CD4-positive, alpha-beta T cell treated with Interleukin-4 for 4 hours (primary cell): ENCODE measurements at places on chromosomes 1 and 21.

DNA sequence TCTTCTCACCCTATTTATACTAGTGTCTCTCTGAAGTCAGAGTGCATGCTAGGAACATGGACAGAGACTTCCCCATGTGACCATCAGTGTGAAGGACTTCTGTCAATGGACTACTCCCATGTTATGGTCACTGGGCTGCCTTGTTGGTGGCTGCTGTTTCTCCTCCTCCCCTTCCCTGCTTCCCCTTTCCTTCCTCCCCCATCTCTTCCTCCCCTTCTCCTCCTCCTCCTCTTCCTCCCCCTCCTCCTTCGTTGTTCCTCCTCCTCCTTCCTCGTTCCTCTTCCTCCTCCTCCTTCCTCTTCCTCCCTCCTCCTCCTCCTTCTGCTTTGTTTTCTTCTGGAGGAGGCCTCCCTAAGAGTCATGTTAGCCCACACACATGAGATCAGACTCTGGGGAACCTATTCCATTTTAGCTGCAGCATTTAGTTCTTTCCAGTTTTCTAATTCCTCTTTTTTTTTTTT lies 35.8 kb downstream of the IER5 start:
- DNase-seq, result no peak

GRCh38 chr1:180252638-180253536 lies 22.8 kb downstream of the LHX4 start:
- DNase-seq, result peak; percentile 57

DNA sequence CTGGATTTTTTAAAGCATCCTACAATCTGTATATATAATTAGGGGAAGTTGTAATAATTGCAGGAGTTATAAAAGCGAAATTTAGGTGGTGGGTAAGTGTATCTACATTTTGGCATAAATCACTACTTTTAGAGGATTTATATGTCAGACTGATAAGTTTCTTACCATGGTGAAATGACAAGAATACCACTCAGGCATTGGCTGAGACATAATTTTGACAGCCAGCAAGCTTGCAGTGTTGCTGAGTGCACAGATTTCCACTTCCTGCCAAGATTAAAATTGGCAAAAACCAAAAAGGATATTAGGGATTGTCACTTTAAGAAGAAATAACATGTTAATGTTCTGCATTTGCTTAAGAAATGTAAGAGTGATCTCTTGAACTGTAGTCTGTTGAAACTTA lies 28.2 kb downstream of the NFIA start:
- no peak for DNase-seq

DNA sequence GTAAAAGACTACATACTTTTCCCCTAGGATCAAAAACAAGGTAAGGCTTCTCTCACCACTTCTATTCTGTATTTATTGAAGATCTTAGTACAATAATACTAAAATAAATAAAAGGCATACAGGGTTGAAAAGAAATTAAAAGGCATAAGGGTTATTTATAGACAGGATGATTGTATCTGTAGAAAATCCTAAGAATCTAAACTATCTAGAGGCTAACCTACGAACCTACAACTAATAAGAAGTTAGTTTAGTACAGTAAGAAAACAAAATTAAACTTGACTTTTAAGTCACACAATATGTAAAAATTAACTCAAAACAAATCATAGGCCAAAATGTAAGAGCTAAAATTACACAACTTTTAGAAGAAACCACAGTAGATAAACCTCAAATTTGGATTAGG lies 50.4 kb upstream of the ADAM30 start:
- DNase-seq, result no peak

- peak; percentile 73 for DNase-seq
These were observed 37.1 kb upstream of the EPB41 start for GRCh38 chr1:28877132-28877781.

DNA sequence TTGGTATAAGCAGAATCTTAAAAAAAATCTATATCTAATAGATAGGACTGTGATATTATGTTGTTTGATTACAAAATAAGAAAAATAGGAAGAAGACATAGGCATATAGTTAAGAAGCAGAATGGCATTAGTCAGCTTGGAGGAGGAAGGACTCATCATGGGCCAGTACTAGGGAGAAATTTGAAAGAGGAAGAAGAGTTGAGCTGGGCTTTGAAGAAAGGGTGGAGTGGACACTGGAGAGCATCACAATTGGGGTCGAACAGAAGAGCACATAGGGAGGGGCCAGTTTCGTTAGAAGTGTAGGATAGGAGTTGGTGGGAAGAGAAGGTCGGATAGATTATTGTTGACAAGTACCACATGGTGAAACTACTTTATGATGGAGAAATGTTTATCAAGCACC lies 129.3 kb downstream of the CACHD1 start:
- no peak for DNase-seq

DNA sequence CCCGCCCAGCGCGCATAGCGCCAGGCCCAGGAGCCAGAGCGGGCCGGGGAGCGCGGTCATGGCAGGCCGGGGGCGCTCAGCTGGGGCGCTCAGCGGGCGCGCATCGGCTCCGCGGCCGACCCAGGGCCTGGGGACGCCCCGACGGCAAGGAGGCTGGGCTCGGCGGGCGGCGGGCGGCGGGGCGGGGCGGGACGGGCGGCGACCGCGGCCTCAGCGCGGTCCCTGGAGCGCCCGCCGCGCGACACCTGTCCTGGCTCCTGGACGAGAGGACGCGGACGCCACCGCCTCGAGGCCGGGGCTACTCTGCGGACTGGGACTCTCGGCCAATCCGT lies 273 bp downstream of the BMP8B start:
- DNase-seq, result no peak
